ENCODE measurements at places on chromosomes 12 and 14. TPM values are rescaled to one million over a fixed set of nuclear protein-coding genes. Genes with fewer than 3 reads are reported as not detected.

The EML1 gene
- total RNA-seq, result 19.3 TPM

The BCL2L2 gene
- total RNA-seq, result 27.9 TPM

The KCNH3 gene
- total RNA-seq, result 2.5 TPM

The ADGRD1 gene
- 5.5 TPM for total RNA-seq

The RPS6KL1 gene
- total RNA-seq, result 0.13 TPM
